Stimulated activated naive CD8-positive, alpha-beta T cell treated with anti-CD3 and anti-CD28 coated beads, Interleukin-15, amount 100 ng/mL, for 72 hours (primary cell): ENCODE measurements at places on chromosomes 5 and 9.

DNA sequence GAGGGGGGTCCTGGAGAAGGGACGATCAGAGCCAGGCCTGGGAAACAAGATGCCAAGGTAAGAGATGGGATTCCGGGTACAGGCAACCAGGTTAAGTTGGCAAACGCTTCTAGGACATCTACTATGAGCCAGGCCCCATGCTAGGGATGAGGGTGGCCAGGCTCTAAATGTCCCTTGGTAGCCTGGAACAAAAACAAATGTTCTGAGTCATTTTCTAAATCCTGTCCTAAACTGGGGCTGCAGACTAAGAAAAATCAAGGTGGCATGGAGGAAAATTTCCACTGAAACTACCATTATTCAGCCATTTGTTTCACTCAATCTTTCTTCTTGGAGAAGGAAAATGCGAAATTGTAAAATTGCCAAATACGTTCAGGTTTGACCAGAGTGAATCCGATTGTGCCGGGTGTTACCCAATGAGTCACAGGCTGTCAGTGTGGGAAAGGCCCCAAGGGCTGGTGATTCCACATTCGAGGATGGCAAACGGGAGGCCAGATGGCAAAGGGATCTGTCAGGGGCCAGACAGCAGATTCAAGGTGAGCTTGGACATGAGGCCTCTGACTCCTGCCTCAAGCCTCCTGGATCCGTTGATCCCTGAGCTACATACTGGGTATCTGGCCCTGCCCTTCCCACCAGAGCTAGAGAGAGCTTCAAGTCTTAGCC lies 57.6 kb downstream of the PAX5 start:
- DNase-seq = no peak

DNA sequence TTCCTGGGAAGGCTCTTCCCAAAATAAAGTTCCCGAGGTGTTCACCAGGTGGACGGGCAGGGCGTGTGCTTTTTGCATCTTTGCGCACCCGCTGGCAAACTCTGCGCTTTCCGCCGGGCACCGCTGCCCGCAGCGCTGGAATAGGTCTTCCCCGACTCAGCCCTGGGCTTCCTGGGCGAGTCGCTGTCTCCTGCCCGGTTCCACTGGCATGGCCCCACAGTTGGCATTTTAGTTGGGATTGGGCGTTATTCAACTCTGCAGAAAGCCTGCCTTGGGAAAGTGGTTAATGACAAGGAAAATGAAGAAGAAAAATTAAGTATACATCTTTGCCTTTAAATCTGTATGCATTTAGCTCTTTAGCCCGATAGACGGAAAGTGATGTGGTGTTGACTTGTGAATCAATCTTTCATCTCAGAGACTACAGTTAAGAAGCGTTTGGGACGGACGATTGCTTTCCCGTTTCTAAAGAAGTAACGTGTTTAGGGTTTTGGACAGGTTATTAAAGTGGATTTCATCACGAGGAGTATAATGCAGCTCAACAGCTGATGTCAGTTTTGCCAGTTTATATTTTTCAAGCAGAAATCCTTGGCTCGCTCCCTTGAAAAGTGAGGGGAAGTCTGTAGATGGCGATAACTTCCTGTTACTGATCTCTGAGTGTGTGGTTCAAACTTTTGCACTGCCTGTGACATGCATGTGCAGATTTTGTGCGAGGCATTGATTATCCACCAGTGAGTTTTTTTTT lies 946 bp downstream of the ADCY2 start:
- DNase-seq = no peak

GRCh38 chr9:34562135-34562745 lies 27.3 kb downstream of the CNTFR start:
- DNase-seq = no peak

GRCh38 chr5:136073714-136074529 lies 45.1 kb downstream of the TGFBI start:
- no peak for DNase-seq

GRCh38 chr5:172361566-172362238 lies 78.1 kb upstream of the UBTD2 start:
- peak; percentile 57 for DNase-seq

GRCh38 chr5:43802119-43802518 lies 199.1 kb downstream of the NNT start:
- DNase-seq = no peak
